AG10803 (cell line): ENCODE measurements at places on chromosomes 12 and 14.

GRCh38 chr12:82651489-82651888, 35.2 kb upstream of the TMTC2 start:
- DNase-seq = no peak

DNA sequence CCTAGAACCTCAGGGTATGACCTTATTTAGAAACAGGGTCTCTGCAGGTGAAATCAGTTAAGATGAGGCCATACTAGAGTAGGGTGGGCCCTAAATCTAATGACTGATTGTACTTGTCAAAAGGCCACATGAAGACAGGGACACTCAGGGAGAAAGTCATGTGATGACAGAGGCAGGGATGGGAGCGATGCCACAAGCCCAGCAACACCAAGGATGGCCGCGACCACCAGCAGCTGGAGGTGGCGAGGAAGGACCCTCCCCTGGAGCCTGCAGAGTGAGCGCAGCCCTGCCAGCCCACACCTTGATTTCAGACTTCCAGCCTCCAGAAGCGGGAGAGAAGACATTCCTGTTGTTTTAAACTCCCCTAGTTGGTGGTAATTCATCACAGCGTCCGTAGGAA, 199.9 kb downstream of the PHETA1 start:
- no peak for DNase-seq

- DNase-seq = no peak
Measured at GRCh38 chr12:46184798-46185595, 83.8 kb downstream of the SLC38A1 start.

DNA sequence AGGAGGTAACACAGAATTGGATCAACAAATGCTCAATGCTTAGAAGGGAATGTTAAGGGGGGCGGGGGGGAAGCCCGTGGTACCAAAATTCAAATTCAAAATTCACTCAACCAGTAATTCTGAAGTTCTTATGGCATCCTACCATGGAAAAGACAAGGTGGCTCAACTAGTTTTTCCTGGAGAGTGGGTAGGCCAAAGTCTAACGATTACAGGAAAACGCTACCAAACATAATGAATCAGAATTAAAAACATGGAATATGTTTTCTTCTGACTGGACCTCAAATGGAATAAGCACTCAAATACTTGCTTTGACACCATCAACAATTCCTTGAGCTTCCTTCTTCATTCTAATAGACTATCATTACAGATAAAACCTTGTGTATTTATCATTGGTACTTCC, 2.3 kb downstream of the NACA start:
- no peak for DNase-seq

DNA sequence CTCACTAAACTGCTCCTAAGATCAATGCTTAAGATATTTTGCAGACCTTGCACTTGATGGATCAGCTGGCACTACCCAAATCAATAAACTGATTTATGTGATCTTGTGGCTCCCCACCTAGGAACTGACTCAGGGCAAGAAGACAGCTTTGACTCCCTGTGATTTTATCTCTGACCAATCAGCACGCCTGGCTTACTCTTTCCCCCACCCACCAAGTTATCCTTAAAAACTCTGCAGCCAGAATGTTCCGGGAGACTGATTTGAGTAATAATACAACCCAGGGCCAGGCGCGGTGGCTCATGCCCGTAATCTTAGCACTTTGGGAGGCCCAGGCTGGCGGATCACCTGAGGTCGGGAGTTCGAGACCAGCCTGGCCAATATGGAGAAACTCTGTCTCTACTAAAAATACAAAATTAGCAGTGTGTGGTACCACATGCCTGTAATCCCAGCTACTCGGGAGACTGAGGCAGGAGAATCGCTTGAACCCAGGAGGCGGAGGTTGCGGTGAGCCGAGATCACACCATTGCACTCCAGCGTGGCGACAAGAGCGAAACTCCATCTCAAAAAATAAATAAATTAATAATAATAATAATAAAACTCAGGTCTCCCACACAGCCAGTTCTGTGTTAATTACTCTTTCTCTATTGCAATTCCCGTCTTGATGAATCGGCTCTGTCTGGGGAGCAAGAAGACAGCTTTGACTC, 12.0 kb downstream of the MORN3 start:
- DNase-seq = no peak
